ENCODE measurements at places on chromosomes 7 and 10.

- no peak for DNase-seq
These were observed 8.8 kb downstream of the PODXL start for GRCh38 chr7:131547589-131547988.

DNA sequence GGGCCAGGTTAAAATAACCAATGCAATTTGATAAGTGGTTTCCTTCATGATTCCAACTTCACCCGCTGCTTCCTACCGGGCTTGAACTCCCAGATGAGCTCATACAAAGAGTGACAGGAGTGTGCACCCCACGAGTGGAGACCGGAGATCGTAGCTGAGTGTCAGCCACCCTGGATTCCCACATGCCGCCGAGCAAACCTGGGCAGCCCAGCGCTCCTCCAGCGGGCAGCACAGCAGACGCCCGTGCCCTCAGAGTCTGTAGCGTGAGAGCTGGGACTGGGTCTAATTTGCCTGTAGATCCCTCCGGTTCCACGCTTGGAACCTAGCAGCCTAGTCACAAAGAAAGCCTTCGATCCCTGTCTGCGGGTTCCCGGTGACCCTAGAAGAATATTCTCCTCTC lies 476.1 kb upstream of the MGMT start:
- no peak for DNase-seq

GRCh38 chr7:121519548-121520521 lies 123.7 kb upstream of the FAM3C start:
- peak; percentile 10 for DNase-seq

DNA sequence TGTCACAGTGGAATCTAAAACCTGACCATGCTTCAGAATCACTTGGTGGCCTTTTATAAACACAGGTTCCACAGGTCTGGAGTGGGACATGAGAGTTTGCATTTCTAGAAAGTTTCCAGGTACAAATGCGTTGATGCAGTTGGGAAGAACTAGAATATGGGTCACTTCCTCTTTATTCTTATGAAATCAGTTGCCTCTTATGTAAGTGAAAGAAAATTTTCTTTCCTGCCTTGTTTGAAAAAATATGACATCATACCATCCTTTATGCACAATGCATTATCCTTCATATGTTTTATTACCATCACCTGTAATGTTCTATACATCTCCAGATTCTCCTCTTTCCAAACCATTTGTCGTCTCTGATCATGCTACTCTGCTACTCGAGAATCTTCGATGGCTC lies 44.0 kb downstream of the PLXNA4 start:
- DNase-seq = peak; percentile 63

DNA sequence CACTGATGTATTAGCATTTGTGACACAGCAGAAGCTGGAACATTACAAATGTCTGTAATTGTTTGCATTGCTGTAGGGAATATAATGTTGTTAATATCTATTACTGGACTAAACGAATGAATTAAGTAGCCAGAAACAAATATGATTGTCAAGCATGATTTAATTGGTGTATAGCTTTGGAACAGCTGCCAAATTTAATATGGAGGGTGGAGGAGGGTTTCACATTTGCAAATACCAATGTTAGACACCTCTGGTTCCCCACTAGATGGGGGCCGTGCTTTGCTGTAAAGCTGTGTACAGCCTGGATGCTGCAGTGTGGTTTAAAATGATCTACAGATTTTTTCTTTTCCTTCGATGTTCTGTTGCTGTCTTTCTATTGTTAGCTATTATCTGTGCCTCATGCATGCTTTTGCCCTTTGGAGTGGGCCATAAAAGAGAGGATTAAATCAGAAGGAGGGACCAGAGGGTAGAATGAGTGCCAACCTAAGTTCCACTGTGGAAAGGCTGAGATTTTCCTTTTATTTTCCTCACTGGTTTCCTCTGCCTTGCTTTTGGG lies 23.1 kb downstream of the DNAJB9 start:
- no peak for DNase-seq

- DNase-seq = peak; percentile 24
These were observed 68.7 kb upstream of the SEC61G start for GRCh38 chr7:54827734-54828133.

DNA sequence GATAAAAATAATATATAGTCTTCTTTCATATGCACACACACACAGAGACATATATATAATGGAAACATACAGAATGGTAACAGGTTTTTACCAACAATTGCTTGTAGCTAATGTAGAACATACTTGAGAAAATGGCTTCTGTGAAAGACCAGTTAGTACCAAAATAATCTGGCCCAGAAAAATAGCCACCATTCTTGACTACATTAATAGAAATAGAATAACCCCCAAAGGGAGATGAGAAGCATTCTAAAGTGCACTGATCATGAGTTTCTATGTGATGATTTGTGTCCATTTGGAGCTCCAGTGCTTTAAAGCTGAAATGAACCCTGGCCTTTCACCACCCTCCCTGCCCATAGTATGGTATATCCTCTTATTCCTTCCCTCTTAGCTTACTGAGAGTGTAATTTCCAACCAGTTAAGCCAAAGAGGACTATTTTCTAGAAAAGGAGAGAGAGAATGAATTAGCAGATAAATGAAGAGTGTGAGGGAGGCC lies 22.9 kb upstream of the IFIT2 start:
- no peak for DNase-seq

DNA sequence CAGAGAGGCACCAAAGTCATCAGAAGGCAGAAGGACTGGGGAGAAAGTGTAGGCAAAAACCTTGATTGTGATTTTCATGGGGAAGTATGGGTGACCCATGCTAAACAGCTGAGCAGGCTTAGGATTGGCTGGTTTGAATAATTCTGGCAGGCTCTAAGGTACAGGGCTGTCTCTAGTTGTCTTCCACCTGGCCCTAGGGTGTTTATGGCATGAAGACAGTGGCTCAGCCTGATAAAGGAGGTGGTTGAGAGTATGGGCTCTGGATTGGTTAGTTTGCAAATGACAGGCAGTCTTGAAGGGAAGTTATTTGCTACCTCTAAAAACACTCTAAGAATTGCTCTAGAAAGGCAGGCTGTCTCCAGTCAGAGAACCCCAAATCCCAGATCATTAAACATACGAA lies 100.3 kb downstream of the STRA8 start:
- no peak for DNase-seq

DNA sequence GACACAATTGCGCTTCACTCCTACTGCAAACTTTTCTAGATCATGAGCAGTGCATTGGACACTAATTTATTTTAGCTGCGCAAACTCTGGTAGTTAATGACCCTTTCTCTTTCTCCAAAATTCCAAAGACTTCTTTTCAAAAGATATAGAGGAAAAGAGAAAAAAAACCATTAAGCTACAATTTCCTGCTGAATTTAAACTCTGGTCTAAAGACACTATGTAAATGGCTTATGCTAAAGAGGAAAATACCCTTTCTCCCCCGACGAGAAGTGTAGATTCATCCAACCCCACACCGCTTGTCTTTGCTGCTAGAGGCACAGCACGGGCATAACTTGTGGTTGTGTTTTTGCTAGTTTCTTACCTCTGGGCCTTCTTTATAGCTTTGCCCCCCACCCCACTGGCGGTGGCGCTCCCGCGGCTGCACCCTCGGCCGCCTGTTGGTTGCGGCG lies 84.1 kb downstream of the SNX10 start:
- DNase-seq = no peak

- DNase-seq = no peak
These were observed 121.3 kb downstream of the MYL10 start for GRCh38 chr7:101507791-101508252.

- no peak for DNase-seq
These were observed at the start of gene AOC1 for GRCh38 chr7:150852371-150852905. TSS of gene AOC1 (plus strand) at chr7:150852517. CDS start at chr7:150856471, 3,954 bp downstream.

- no peak for DNase-seq
These were observed 8.5 kb upstream of the POT1 start for GRCh38 chr7:124938128-124938527.

DNA sequence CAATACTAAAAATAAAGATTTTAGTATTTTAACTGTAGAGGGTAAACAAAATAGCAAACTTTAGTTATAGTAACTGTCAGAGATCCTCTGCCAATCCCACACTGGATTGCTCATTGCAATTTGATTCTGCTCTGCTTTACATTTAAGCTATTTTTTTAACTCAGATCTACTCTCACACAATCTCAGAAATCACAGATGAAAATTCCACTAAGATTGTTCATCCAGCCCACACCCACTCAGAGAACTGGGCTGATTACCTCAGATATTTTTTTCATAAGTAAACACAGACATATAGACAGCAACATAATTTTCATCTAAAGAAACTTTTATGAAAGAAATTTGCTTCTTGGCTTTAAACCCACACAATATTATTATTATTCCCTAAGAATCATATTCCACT lies 7.0 kb downstream of the OSBPL3 start:
- DNase-seq = no peak

GRCh38 chr7:75870557-75871161 lies 8.2 kb upstream of the RHBDD2 start:
- no peak for DNase-seq

DNA sequence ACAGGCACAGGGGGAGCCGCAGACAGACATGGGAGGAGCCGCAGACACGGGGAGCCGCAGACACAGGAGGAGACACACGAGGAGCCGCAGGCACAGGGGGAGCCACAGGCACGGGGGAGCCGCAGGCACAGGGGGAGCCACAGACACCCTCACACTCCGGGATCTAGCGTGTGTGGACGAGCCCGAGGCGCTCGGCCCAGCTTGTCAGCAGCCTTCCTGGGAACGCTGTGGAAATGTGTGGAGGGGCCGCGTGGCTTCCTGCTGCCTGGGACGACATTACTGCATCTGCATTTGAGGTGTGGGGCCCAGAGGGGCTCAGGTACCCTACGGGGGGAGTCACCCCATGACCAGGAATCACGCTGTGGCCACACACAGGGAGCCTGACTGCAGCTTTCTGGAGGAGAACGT lies 313.2 kb downstream of the PTPRN2 start:
- no peak for DNase-seq

DNA sequence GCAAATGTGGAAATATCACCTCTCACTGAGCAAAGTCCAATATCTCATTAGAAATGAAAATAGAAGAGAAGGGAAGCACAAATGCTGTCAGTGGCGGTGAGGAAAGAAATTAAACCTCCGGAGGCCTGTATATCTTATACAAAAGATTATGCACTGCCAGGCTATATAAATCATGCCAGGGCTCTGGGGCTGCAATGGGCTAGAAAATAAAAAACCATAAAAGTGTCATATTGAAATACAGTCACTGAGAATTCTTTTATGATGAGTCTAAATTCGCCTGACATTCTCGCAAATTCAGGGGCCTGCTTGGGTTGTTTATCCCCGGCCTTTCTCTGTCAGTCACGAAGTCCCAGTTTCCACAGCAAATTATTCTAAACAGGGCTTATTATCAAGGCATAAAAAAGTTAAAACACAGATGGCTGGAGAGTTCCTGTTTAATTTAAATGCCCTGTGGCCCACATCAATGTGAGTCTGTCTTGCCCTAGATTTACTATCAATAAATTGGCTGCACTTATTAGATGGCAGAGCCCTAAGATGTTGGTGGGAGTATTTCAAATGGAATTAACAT lies 193.8 kb downstream of the SNX10 start:
- no peak for DNase-seq

- no peak for DNase-seq
These were observed 272.8 kb upstream of the IMMP2L start for GRCh38 chr7:111835066-111835465.

DNA sequence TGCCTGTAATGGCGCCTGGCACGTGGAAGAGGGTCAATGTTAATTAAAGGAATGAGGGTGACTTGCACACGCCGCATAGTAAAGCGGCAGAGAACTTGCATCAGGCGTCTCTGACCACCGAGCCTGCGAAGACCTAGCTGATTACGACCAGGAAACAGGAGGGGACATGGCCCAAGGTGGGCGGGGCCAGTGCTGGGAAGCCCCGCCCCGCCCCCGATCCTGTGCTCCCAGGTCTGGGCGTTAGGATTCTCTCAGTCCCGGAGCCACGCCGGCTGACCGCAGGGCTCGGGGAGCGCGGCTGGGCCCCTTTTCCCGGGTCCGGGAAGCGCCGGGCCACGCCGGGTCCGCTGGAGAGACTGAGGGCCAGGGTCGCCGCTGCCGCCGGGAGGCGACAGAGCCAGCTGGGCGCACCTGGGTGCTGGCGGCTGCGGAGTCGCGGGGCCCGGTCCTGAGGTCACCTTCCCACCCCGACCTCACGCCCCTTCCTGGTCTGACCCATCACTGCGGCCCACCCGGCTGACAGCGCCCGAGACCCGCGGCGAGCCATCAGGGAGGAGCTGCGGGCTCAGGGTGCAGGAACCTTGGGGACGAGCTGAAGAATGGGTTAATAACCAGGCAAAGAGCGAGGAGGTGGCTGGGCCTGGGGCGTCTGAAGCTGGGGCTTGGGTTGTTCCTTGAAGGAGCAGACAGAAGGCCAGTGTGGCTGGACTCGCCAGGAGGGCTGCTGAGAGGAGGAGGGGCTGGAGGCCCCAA lies 23.0 kb upstream of the GRID1 start:
- DNase-seq = no peak

DNA sequence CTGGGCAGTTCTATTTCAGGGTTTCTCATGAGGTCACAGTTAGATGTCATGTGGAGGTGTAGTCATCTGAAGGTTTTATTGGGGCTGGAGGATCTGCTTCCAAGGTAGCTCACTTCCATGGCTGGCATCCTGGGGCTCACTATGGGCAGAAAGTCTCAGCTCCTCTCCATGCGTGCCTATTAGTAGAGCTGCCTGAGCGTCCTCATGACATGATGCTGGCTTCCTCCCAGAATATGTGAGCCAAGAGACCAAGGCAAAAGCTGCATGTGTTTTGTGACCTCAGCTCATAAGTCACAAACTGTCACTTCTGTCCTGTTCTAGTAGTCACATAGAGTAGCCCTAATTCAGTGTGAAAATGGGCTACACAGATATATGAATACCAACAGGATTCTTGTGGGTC lies 524.4 kb downstream of the SUGCT start:
- no peak for DNase-seq

DNA sequence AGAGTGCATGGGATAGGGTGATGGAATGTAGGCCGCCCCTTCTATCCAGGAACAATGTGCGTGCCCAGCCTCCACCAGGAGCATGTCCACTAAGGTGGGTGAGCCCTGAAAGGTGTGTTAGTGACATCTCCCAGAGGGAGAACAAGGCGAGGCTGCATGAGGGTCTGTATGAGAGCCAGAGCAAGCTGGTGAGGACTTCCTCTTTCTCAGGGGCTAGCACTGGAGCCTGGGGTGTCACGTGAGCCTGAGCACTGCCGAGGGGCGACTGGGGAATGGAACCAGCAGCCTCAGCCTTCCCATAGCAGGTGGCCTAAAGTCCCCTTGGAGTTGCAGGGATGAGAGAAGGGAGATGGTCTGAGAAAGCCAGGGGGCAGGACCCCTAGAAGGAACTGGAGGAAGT lies 156.3 kb upstream of the COBL start:
- no peak for DNase-seq

DNA sequence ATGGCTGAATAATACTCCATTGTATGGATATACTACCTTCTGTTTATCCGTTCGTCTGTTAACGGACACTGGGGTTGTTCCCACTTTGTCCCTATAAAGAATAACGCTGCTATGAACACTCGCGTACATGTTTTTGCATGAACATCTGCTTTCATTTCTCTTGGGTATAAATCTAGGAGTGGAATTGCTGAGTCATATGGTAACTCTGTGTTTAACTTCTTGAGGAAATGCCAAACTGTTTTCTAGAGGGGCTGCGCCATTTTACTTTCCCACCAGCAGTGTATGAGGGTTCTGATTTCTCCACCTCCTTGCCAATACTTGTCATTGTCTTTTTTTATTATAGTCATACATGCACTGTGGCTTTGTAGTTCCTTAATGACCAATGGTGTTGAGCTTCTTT lies 20.6 kb upstream of the RASSF4 start:
- DNase-seq = no peak

- DNase-seq = no peak
These were observed 52.2 kb downstream of the R3HCC1L start for GRCh38 chr10:98186681-98187080.

GRCh38 chr10:29130190-29130673 lies 158.6 kb upstream of the LYZL1 start:
- no peak for DNase-seq
